ENCODE measurements at places on chromosomes 11 and 22.

DNA sequence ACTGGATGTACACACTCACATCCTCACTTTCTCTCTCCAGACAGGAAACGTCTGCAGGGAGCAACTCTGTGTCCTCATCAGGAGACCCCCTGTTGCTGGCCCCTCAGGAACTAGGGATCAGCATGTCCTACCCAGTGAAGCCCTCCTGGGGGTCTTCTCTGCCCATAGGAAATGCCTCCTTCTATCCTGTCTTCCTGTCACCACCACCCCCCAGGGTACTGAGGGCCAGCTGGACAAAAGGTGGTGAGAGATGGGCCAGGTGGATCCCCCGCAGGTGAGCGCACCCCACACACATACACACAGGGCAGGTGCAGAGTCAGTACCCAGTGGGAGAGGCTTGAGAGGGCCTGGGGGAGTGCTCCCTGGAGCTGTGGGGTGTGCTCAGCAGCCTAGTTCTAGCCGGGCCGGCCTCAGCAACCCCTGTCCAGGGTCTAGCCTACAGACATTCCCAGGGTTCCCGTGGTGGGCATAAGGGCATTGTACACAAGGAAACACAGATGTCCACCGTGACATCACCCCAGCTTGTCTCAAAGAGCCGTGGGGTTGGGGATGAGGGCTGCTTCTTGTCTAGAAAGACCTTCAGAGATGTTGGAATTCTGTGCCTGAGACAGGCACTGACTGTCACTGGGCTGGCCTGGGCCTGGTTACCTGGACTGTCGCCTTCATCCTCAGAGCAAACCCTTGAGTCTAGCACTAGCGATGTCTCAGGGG, 9.2 kb downstream of the GP1BB start:
- DNase-seq = no peak

DNA sequence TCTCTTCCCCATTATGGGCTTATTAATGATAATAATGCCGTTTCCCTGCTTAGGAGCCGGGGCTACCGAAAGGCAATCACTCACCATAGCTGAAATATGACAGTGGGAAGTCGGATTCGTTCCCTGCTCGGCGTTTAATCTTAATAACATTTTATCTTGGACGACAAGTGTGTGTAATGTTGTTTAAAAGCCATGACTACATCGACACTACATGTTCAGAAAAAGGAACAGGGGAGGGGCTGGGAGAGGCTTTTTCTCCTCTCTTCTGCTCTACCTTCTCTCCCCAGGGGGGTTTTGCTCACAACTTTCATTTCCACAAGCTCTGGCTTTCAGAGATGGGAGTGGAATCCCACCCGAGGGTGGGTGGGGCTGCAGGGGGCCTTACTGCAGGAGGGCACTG, 105.5 kb downstream of the DSCAML1 start:
- no peak for DNase-seq

DNA sequence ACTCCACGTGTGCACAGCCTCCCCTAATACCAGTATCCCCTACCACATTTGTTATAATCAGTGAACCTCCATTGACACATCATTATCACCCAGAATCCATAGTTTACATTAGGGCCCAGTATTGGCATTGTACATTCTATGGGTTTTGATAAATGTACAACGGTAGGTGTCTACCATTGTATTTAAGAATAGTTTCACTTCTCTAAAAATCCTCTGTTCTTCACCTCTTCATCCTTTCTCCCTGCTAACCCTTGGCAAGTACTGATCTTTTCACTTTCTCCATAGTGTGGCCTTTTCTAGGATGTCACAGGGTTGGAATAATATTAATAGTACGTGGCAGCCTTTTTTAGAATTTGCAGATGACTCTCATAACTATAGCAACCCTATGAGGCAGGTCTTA, 353.8 kb downstream of the DDX10 start:
- DNase-seq = no peak

DNA sequence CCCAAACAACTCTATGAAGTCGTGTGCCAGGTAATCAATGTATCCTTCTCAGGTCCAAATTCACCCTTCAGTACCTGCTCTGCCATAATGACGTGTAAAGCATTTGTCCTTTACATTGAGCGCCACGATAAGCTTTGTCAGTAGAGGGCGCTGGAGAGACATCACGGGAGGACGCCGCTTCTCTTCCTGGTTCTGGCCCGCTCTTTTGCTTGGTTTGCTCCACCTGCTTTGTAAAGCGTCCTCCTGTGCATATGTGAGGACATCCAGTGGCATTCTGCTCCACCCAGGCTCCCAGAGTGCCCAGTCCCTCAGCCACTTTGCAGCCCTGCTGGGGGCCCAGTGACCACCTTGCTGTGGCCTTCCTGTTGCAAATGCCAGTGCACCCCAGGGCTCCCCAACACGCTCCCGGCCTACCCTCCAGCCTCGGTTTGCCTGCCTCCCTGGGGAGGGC, 61.1 kb downstream of the WT1 start:
- DNase-seq = peak; percentile 9

DNA sequence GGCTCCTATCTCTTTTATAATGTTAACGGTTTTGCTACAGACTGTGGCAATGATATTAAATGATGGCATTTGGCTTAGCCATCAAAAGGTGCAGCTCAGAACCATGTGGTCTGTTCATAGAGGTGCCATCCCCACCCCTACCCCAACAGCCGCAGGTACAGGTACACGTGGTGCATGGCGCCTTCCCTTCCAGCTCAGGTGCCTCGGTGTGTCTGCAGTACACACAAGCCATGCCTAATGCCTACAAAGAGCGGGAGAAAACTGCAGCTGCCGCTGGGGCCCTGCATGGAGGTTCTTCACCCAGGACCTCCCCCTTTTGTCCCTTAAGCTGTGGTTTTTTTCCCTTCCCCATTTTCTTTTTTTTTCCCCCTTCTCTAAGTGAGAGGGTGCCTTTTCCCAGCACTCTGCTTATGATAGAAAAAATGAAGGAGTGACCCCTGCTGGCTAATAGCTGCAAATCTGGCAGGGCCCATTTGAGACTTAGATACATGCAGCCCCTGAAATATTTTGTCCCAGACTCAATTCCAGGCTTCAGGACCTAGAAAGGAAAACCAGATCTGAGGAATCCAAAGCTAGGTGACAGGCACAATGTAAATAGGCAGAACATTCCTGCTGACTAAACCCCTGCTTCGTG, 6.5 kb downstream of the OR52M1 start:
- DNase-seq = no peak

DNA sequence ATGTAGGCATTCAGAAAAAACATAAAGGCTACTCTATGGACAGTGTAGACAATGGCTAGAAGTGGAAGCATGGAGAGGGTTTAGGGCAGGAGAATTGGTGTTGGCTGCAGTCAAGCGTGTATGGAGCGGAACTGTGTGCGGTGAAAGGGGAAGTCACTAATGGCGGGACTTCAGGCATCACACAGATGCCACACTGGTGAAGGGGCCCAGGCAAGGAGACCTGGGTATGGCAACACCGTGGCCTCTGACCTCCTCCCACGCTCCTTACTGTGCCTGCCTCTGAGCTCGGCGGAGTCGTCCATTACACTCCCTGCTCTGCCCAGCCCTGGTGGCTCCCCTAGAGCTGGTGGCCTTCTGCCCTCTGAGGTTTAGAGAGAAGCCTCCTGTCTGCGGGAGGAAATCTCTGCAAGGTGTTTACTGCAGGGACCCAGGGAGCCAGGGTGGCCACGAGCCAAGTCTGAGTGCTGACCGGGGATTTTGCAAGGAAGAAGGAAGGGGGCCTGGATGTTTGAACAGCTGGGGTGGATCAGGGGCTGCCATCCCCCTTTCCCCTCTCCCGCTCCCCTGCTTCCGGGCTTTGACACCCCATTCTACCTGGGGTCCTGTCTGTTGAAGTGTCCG, 75.1 kb upstream of the TSPAN18 start:
- no peak for DNase-seq

GRCh38 chr11:76781046-76781801, 1.9 kb upstream of the TSKU start:
- peak; percentile 81 for DNase-seq

- no peak for DNase-seq
These were observed 18.0 kb downstream of the PTDSS2 start for GRCh38 chr11:468036-468435.

GRCh38 chr11:64268025-64268892, 16.2 kb downstream of the BAD start:
- no peak for DNase-seq

GRCh38 chr22:37176464-37177061, 11.5 kb downstream of the C1QTNF6 start:
- no peak for DNase-seq

Measured in HFF-Myc (cell line).